GM13976 (cell line): ENCODE measurements at places on chromosomes 7 and 10.

DNA sequence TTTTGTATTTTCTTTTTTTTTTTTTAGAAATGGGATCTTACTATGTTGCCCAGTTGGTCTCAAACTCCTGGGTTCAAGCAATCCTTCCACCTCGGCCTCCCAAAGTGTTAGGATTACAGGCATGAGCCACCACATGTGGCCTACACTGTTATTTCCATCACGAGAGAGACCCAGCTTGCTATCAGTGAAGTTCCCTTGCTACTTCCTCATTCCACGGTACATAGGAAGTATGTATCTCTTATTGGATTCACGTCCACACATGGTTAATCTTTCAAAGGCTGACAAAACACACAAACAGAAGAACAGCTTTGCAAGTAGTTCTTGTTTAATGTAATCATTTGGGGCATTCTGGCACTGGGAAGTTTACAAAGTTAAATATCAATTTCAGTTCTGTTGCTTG lies 50.9 kb downstream of the DCLRE1A start:
- no peak for DNase-seq

GRCh38 chr10:75712242-75712880 lies 280.9 kb downstream of the LRMDA start:
- DNase-seq = no peak

DNA sequence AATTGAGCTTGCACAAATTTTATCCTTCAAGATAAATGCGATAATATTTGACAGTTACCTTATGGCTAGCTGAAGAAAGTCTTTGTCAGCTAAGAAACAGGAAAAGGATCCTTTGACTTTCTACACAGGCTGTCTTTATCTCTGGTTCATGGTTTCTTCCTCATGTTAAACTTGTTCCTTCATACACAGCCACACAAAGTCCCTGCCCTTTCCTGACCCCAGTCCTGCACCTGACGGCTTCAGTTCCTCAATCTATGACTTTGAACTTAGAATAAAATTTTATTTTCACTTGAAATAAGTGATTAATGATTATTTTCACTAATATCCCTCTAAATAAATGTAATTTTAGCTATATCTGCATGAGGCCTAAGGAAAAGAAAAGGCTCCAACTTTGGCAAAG lies 77.8 kb upstream of the PRSS1 start:
- DNase-seq = no peak

DNA sequence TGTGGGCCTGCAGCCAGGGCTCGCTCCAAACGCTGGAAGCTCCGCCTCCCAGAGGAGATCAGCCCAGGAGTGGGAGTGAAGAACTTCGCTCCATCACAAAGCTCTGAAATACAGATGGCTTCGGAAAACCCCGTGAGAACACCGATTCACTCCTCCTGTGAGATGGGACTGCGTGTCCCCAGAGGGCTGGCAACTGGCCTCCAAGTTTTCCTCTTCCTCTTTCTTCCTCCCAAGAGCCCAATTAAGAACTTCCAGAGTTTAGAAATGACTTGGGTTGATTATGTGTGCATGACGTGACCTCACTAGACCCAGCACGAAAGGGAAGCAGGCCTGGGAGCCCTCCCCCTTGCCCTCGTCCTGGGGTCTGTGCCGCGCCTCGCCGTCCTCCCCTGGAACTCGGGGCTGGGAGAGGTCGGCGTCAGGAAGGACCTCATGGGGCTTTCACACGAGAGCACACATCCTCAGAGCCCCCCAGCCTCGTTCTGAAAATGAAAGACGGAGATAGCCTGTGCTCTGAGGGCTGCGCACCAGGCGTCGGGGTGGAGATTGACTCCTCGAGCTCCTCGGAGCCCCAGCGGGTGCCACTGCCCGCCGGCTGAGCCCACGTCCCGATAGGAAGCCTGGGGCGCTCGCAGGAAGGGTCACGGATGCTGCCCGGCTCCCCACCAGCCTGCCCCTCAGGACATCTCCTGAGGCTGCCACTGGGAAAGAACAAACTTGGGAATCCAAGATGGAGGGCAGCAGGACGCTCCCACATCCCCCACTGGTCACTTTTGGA lies 37.8 kb downstream of the PTPRN2 start:
- DNase-seq = no peak

DNA sequence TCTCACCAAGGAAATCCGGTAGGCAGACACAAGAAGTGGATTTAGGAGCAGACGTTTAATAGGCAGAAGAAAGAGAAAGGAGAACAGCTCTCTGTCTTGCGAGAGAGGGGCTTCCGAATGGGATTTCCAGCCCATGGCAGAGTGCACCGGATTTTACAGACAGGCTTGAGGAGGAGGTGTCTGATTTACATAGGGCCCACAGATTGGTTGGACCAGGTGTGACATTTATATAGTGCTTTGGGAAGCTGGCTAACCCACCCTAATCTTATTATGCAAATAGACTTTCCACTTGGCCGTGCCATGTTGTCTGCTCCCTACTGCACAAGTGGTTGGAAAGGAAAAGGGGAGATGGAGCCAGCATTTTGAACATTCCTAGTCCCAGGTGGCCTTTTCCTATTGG lies 57.8 kb downstream of the ANKMY2 start:
- no peak for DNase-seq

GRCh38 chr10:72879245-72879644 lies 14.3 kb upstream of the OIT3 start:
- DNase-seq = no peak

GRCh38 chr10:122541541-122542002 lies 19.0 kb upstream of the DMBT1 start:
- DNase-seq = no peak

DNA sequence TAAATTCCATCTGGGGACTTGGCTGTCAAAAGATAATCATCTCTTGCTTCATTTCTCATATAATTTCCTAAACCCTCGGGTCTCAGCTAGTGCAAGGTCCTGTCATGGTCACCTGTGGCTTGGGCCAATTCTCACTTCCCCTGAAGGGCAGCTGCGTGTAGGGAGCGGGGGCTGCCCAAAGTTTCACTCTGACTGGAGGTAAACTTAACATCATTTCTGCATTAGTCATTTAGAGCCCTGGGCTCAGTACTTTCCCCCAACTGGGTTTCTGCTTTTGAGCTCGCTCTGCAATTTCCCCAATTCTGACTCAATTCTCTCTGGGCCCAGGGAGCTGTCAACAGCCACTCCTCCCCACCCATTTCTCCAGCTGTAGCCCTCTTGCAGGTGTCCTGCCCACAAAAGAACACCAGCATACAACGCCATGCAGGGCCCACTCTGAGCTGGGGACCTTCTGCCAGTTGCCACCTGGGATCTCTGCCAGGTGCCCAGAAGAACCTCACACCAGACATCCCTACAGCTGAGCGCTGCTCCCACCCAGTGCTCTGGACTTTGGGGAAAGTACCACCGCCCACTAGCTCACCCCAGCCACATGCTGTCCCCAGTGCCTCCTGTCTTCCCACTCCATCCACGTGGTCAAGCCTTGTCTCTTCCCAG lies 37.9 kb downstream of the VOPP1 start:
- peak; percentile 86 for DNase-seq

- no peak for DNase-seq
These were observed 67.9 kb downstream of the ZNF783 start for GRCh38 chr7:149329766-149330334.

DNA sequence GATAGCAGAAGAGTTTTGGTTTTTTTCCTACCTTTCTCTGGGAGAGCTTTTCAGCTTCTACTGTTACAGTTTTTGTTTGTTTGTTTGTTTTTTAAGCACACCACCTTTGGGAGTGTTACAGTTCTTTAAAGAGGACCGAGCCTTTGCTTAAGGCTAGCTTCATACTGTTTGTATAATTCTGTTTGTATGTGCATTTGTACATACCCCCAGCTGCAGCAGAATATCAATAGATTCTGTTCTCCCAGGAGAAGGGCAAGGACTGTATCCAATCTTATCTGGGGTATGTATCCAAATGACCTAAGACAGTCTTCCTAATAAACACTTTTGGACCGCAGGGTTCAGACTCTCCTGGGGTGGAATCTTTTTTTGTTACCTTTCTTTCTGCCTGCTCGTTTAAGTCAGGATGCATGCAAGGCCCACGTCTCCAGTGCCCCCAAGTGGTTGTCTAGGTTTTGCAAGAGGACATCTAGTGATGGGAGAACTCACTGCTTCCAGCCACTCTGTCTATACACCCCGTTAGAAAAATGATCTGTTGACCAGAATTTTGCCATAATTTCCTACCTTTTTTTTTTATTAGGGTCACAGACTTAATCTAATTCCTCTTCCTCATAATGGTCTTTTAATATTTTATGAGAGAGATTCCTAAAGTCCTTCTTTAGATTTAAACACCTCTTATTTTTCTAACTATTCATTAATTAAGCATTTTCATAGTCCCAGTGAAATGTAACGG lies 23.9 kb downstream of the NRF1 start:
- DNase-seq = peak; percentile 61

DNA sequence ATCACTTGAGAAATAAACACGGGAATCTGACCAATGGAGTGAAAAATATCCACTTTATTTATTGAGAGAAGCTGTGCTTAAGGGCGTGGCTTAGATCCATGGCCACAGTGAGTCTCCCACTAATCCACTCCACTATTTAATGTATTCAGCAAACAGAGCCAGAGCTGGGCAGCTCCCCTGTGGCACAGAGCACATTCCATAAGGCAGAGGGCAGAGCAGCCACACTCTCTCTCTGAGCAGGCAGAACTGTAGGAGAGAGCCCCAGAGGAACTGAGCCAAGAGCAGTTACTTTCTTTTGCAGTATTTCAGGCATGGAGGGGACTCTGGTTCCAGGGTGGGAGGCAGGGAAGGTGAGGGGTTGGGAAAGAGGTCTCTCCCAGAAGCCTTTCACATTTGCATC lies 106.0 kb downstream of the GALNT17 start:
- no peak for DNase-seq

DNA sequence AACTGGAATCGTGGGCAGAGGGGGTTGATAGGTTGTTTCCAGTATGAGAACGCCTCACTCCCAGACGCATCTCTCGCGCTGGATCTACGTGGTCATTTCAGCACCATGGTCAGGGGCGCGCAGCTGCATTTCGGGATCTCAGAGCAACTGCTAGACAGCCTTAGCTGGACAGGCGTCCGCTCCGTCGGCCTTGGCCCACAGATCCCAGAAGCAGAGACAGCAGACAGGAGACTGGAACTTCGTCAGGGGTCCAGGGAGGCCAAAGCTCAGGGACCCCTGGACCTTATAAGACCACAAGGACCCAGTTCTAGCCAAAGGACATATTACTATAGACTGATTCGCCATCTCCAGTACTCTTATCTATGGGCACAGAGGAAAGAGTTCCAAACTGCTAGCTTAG lies 5.3 kb downstream of the NEUROG3 start:
- DNase-seq = peak; percentile 64

- DNase-seq = no peak
These were observed 178.7 kb upstream of the PRSS58 start for GRCh38 chr7:142436601-142437000.

DNA sequence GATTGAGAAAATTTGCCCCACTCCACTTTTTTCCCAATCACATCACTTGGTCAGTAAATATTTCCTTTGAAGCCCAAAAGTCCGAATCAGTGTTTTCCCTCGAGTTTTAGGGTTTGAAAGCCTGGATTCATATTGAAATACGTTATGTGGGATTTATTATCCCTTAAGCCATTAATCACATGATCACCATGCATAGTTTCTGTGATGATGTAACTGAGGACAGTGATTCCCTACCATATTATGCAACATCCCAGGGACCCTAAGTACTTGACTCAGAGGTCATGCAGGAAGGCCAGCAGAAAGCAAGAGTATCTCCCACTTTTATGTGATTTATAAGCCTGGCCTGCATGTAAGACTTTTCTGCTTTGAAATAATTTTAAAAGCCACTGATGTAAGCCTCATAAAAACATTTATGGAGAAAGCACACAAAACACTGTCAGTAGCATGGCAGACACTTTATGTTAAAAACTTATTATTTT lies 630.6 kb upstream of the ZWINT start:
- DNase-seq = no peak

GRCh38 chr10:132604686-132605085 lies 67.1 kb downstream of the INPP5A start:
- no peak for DNase-seq

DNA sequence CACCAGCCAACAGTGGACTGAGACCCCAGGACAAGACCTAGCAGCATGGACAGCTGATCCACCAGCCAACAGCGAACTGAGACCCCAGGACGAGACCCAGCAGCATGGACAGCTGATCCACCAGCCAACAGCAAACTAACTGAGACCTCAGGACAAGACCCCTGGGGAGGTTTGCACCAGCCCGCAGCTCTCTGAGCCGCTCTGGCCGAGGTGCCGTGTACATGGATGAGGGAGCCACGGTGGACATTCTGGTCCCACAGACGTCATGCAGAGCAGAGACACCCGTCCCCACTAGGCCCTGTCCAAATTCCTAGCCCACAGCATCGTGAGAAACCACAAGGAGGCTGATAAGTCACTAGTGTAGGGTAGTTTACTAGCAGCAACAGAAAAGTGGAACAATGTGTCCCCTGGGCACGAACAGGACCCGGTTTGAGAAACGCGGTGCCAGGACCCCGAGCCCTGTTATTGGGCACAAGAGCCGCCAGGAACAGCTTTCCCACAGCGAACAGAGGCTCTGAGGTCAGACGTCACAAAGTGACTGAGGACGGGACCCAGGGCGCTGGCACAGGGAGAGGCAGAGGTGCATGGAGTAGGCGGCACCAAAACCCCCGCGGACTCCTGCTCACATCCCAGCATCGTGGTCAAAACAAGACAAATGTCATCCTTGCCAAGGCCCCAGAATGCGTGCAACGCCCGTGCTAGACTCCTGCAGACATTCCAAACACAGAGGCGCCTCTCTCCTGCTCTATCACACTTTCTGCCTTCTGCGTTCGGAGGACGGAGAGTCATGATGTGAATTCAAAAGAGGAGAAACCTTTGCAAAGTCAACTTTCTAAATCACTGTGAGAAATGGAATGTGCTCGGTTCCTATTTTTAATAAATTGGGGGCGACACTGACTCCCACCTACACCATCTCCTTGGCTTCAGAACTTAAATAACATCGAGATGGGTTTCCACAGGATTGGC lies 8.1 kb downstream of the STK32C start:
- DNase-seq = no peak
